ENCODE measurements at places on chromosomes 11 and 22.

DNA sequence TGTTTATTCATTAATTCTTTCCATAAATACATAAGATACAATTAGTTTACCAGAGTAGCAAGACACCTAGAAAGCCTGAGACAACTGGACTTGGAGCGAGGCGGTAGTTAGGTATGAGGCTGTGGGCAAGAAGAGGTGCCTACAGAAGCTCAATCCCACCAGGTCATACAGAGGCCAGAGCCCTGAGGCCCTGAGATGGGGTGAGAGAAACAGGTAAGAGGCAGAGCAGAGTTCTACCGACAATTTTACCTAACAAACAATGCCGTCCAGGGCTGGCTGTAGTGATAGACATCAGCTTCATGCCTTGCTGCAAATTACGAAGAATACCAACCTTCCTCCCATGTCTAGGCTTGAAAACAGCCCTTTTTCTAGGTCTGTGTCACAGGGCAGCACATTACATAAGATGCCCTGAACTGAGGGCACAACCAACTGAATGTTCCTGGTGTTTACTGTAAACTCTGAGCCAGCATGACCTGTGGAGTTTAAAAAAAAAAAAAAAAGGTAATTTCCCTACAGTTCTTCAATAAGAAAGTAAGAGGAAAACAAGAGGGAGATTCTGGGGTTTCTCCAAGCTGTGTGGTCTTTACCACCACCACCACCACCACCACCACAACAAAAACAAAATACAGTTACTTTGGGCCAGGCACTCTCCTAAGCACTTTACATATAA lies 105.8 kb downstream of the GAB2 start:
- no peak for DNase-seq

DNA sequence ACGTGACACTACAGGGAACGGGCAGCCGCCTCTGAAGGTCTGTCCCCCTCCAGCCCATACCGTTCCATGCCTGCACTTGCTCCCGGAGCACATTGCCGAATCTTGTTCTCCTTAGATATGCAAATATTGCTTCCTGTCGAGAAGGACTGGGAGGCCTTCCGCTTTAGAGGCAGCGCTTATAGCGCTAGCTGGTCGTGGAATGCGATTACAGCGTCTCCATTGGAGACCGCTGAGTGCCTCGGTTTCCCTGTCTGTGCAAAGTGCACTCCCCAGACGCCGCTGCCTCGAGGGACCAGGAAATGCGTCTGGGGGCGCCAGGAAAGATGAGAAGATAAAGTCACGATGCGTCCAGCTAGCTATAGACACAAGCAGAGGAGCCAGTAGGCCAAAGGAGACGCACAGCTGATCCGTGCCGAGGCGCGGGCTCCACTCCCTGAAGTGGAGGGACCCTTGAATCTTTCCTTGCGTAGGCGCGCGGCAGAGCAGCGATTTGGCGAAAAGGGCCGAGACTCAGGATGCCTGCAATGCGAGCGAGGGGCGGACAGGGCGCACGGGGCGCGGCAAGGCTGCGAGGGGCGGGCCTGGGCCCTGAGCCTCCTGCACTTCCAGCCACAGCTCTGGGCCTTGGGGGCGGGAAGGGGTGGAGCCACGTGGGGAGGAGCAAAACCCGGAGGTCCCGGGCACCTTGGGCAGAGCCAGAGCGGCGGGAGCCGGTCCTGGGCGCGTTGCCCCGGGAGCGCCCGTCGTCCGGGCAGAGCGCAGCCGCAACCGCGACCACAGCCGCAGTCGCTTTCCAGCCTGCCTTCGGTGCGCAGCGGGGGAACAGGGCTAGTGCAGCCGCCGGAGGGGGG lies at the start of gene RASSF10:
Gene RASSF10 (plus strand): TSS at position 692 of the 851 bp plus-strand sequence. CDS start 261 bp downstream, outside the sequence.
- no peak for DNase-seq

- DNase-seq, result no peak
Measured at GRCh38 chr11:103436131-103436770, 327.0 kb downstream of the DYNC2H1 start.

- DNase-seq, result no peak
Measured at GRCh38 chr11:116893437-116893836, 56.0 kb upstream of the APOA1 start.

- DNase-seq, result no peak
Measured at GRCh38 chr22:17707526-17707925, 66.7 kb downstream of the BID start.

DNA sequence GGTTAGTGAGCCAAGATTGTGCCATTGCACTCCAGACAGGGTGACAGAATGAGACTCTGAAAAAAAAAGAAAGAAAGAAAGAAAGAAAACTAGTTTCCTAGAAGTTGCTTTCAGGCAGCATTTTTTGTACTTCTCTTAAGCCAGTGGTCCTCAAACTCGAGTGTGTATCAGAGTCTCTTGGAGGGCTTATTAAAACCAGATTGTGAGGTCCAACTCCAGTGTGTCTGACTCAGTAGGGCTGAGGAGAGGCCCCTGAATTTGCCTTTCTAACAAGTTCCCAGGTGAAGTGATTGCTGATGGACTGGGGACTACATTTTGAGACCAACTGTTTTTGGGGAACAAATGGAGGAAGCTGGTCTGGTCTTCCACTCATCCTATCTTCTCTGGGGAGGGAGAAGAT lies 57.5 kb upstream of the VSTM5 start:
- no peak for DNase-seq

DNA sequence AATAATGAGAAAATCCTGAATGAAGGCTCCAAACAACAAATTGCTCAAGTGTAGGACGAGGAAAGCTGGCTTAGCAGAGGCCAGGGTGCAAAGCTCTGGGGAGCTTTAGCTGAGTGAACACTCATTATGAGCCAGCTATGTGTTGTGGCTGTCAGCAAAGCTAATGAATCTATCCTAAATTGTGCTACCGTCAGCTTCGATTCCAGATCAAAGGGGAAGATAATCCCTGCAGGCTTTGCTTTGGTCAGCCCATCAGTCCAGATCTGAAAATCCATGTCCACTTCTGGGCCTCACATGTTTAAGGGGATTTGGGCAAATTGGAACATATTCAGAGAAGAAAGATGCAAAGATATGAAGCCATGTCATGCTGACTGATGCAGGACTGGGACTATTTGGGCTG lies 180.9 kb upstream of the ZBED5 start:
- DNase-seq, result no peak

DNA sequence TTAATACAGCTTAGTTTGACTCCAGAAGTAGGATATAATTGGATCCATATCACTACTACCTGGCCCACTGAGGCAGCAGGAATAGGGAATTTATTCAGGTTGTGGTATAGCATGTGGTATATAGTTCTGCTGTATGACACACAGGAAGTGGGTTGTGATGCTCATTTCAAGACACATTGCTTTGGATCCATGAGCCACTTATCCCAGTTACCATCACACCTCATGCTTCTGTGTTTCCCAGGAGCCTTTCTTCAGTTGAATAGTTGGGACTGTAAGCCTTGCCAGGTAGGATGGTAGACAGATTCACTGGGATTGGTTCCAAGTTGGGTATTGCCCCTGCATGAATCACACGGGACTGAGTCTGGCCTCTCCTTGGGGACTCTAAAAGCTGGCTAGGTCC lies 9.9 kb upstream of the SLC37A2 start:
- DNase-seq, result no peak

GRCh38 chr22:22710719-22711531 lies 66.5 kb downstream of the GGTLC2 start:
- peak; percentile 71 for DNase-seq

- peak; percentile 39 for DNase-seq
Measured at GRCh38 chr22:26589367-26589844, 526 bp downstream of the TPST2 start.

- no peak for DNase-seq
Measured at GRCh38 chr11:89490981-89491690, at the start of gene NOX4. Gene NOX4 (minus strand): TSS chr11:89491375. CDS start chr11:89491246, 129 bp downstream.

DNA sequence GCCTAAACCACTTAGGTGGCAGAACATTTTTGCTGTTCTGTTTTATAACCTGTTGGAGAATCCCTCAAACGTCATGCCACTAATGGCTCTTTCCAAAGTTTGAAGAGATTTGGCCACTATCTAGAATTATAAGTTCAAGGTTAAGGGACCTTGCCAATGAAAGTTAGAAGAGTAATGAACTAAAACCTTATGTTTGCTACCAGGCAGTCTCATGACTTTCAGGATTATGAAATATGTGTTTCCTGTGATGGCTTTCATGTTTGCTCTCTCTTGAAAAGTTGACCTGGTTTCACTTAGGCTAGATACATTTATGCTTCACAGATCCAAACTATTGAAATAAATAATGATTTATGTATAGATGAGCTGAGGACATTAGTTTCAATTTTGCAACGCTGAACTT lies 340.0 kb downstream of the LRRC4C start:
- no peak for DNase-seq

DNA sequence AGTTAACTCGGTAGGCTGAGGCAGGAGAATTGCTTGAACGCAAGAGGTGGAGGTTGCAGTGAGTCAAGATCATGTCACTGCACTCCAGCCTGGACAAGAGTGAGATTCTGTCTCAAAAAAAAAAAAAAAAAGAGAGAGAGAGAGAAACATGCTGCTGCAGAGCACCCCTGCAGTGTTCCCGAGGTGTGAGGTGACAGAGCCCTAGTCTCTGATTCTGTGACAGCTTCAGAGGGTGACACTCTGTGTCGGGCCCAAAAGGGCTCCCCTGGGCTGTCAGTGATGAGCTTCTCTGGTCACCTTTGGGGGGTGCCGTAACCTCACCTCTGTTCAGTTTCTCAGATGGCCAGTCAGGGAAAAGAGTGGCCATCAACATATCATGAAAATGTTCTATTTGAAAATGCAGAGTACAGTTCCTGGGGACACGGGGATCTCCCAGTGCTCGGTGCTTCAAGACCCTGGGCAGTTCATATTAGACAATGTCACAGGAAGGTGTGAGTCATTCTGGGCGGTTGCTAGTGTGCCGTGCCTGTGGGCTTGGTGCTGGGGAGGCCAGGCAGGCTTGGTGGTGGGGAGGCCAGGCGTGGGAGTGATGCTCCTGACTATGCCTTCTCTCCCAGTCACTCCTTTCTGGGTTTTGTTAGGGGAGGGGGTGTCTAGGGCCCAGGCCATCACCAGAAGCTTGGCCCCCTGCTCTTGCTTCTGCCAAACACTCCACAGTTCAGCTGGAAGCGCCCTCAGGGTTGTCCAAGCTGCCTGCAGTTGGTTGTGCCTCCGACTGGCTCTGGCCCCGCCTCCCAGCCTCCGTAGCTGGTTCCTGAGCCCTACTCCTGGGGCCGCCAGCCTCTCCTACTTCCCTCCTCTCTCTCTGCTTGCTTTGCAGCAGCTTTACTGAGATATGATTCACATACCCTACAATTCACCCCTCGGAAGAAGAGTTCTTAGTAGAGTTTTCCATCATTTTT lies 52.5 kb upstream of the CLDN5 start:
- DNase-seq, result peak; percentile 55

DNA sequence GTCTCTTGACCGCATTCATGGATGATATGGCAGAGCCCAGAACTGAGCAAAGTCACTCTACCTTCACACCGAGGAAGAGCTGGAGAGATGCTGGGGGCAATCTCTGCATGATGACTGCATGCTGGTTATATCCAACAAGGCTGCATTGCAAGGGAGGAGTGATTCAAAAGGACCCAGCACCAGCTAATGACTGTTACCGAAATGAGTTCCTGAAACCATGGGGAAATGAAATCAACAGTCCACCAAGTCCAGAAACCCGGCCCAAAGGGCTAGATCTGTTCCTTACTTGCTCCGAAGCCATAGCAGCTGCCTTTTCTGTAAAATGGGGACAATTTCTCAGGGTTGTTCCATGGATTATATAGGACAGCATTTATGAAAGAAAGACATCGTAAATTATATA lies 1.2 kb upstream of the SMIM35 start:
- DNase-seq, result no peak

- peak; percentile 69 for DNase-seq
Measured at GRCh38 chr11:1382831-1383607, 6.7 kb upstream of the BRSK2 start.

- DNase-seq, result no peak
Measured at GRCh38 chr11:35288817-35289541, 130.4 kb downstream of the SLC1A2 start.

DNA sequence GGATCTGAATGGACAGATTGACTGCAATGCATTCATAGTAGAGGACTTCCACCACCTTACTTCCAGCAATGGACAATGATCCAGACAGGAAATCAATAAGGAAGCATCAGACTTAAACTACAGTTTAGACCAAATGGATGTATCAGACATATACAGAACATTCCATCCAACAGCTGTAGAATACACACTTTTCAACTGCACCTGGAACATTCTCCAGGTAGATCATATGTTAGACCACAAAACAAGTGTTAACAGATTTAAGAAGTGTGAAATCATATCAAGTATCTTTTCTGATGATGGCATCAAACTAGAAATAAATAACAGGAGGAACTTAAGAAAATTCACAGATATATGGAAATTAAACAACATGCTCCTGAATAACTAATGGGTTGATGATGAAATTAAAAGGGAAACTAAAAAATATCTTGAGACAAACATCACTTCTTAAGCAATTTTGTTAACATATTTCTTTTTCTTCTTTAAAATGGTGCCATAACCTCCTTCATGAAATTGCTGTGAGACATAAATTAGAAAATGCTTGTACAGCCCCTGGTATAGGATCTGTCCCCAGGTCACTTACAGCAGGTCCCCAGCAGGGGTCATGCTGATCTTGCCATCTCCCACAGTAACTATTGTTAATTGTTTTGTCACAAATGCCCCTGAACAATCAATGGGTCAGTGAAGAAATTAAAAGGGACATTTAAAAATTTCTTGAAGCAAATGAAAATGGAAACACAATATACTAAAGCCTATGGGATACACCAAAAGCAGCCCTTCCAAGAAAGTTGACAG lies 100.0 kb upstream of the OR4B1 start:
- DNase-seq, result no peak

GRCh38 chr11:75793966-75794365 lies 21.0 kb upstream of the UVRAG start:
- no peak for DNase-seq

DNA sequence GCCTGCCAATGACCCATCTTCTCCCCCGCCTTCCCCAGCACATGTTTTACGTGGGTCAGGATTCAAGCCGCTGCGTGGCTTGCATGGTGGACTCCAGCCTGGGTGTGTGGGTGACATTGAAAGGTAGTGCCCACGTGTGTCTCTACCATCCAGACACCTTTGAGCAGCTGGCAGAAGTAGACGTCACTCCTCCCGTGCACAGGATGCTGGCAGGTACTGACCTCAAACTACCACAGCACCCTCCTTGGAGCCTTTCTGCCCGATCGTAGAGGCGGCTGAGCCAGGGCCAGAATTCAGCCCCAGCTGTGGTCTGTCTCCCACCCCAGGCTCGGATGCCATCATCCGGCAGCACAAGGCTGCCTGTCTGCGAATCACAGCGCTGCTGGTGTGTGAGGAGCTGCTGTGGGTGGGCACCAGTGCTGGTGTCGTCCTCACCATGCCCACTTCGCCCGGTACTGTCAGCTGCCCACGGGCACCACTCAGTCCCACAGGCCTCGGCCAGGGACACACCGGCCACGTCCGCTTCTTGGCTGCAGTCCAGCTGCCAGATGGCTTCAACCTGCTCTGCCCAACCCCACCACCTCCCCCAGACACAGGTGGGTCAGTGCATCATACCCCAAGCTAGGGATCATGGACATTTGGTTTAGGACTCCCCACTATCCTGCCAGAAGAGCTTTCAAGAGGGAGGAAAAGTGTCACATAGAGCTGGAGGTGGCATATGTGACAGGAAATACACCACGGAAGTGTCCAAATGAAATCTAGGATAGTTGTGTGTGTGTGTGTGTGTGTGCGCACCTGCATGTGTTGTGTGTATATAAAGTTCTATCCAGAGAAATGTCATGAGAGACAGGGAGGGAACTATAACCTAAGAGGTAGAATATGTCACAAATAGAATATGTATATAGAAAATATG lies 10.6 kb upstream of the RELT start:
- DNase-seq, result no peak

GRCh38 chr22:38350444-38351359 lies 33.5 kb upstream of the CSNK1E start:
- DNase-seq, result no peak

- no peak for DNase-seq
Measured at GRCh38 chr11:48037709-48038468, 57.5 kb downstream of the PTPRJ start.

Measured in stimulated activated naive CD8-positive, alpha-beta T cell treated with anti-CD3 and anti-CD28 coated beads, Interleukin-15, amount 100 ng/mL, for 72 hours (primary cell).